ENCODE measurements at places on chromosomes 12 and 14. TPM values are rescaled to one million over a fixed set of nuclear protein-coding genes. Genes with fewer than 3 reads are reported as not detected.

DNA sequence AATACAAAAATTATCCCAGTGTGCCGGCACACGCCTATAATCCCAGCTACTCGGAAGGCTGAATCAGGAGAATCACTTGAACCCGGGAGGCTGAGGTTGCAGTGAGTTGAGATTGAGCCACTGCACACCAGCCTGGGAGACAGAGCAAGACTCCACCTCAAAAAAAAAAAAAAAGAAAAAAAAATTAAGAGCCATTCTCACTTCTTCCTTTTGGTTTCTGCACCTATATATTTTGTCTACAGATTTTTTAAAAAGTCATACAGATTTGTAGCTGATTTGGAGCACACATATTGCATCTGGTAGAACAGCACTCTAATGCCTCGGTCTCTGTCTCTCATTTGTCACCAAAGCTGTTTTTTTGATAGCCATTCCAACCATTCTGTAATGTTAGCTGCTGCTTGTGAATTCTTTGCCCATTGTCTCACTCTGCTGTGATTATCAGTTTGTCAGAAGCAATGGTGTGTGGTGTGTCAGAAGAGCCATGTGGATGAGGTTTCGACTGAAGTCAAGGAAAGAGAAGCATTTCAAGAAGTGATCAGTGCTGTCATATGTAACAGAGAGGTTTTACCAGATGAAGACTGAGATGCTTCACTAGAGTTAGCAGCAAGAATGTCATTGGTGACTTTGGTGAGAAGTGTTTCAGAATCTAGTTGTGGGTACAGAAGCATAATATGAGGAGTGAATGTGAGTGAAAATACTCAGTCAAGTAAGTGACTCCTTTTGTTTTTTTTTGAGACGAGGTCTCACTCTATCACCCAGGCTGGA, 8.7 kb upstream of the KTN1 start:
- no peak overlapping the region for H3K4me3 ChIP-seq
- no peaks in the 10 kb centered on the region for H3K27me3 ChIP-seq
- no peak overlapping the region for H3K27ac ChIP-seq
- no peaks in the 10 kb centered on the region for H3K4me1 ChIP-seq

GRCh38 chr12:132194056-132194455, 49.8 kb downstream of the NOC4L start:
- no peak overlapping the region for H3K4me3 ChIP-seq
- H3K27me3 ChIP-seq = no peaks in the 10 kb centered on the region
- H3K27ac ChIP-seq = no peak overlapping the region
- peaks cover 17% of the 10 kb centered on the region for H3K4me1 ChIP-seq
- DNase-seq = no peak

SMCO2 gene
- not detected for total RNA-seq

GRCh38 chr12:75979181-75979580, 52.4 kb downstream of the PHLDA1 start:
- no peaks in the 10 kb centered on the region for H3K36me3 ChIP-seq
- H3K27me3 ChIP-seq = no peaks in the 10 kb centered on the region
- peak overlapping the region; percentile 53 for H3K27ac ChIP-seq
- H3K4me1 ChIP-seq = peaks cover 14% of the 10 kb centered on the region

DNA sequence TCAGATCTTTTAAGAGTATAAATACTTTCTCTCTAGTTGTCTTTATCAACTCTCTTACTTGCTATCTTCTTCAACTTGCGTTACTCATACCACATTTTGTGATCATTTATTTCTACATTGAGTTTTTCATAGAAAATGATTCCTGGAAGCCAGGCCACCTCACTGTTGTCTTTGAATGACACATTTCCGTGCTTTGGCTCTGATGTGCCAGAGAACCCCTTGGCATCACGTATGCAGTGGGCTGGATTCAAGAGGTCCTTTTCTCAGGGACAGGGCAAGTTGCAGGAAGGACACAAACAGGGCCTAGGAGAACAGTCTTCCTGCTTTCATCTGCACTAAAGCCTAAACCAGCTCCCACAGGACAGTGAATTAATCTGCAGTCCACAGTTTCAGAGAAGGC, 70.3 kb upstream of the PYGL start:
- H3K27me3 ChIP-seq = no peaks in the 10 kb centered on the region
- no peak for DNase-seq

DNA sequence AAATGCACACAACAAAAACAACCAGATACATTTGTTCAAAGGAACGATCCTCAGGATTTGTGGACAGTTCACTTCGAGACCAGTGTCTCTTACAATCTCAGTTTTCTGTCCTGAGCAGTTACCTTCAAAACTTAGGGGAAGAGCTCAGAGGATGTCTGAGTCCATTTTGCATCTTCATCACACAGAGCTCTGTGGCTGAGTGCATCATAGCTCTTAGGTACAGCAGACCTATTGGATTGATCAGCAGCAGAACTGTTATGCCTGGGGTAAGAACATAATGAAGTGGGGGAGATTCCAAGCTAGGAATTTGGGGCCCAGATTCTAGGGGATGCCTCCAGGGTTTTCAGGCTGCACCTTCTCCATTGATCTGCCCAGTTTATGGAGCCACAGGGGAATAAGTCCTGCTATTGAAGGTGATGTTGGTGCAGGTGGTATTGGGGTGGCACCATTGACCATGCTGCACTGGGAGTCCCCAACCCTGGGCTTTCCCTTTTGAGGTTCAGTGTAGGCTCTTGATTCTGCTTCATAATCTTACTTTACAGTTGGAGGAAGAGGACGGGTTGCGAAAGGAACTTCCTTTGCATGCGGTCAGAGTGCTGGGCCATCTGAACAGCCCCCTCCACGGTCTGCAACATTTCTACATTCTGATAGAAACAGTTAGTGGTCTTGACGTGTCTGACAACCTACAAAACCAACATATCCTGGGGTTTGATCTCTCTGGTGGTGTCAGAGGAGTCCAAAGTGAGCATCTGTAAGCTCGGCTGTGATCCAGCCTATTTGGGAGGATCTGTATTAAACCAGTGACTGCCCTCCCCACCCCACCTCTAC, 112.8 kb downstream of the CHST11 start:
- no peak overlapping the region for H3K27ac ChIP-seq
- no peaks in the 10 kb centered on the region for H3K27me3 ChIP-seq

- H3K27ac ChIP-seq = peak within 1 kb of the TSS; percentile 91
- H3K4me1 ChIP-seq = no peaks in the 10 kb centered on the region
- H3K27me3 ChIP-seq = no peaks in the 10 kb centered on the region
- H3K36me3 ChIP-seq = no peaks in the 10 kb centered on the region
Observed at GRCh38 chr14:52695481-52696091, at the start of gene ERO1A. Gene ERO1A (minus strand): TSS chr14:52695558. CDS start chr14:52695481, 77 bp downstream.

DNA sequence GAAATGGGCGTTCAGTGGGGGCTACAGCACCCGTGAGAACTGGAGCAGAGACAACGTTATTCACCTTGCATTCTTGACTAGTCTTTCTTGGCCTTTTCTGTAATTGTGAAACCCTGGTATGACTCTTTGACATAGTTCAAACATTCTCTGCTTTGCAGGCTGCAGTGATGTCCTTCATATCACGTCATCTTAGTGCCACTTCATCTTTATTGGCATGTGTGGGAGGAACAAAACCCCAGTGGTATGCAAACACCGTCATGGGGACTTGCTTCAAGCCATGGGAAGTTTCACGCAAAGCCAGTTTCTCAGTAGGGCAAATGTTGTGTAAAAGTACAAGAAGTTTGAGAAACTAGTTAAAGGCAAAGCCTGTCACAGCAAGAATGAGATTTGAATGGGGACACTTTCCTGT, 20.2 kb upstream of the DUSP16 start:
- H3K27ac ChIP-seq = no peak overlapping the region
- H3K4me3 ChIP-seq = no peak overlapping the region
- no peaks in the 10 kb centered on the region for H3K36me3 ChIP-seq
- H3K27me3 ChIP-seq = no peaks in the 10 kb centered on the region
- no peak for DNase-seq

DNA sequence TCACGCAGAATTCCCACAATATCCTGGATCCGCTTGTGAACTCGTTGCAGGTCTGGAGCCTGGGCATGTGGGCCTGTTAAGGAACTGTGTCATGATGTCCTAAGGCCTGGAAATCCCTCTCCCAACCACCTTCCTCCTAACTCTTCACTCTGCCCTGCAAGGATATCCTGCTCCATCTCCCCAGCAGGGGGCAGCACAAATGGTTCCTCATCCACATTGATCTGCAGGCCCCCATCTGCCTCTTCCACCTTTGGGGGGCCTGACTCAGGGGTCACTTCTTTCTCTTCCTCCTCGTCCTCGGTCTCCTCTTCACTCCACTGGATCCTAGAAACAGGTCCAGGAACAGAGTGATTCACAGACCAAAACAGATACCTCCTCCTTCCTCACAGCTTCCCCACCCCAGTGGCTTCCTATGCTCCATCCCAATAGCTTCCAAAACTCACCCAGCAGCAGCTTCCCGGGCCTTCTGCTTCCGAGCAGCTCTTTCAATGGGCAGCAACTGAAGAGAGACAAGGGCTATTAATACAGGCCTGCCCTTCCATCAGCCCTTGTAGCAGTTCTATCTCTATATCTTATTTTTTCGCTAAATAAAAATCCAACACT, 4.5 kb downstream of the NOP2 start:
- H3K36me3 ChIP-seq = peaks cover 41% of the 10 kb centered on the region
- no peak overlapping the region for H3K27ac ChIP-seq
- no peak for DNase-seq
- H3K27me3 ChIP-seq = no peaks in the 10 kb centered on the region
- H3K4me3 ChIP-seq = no peak overlapping the region

DNA sequence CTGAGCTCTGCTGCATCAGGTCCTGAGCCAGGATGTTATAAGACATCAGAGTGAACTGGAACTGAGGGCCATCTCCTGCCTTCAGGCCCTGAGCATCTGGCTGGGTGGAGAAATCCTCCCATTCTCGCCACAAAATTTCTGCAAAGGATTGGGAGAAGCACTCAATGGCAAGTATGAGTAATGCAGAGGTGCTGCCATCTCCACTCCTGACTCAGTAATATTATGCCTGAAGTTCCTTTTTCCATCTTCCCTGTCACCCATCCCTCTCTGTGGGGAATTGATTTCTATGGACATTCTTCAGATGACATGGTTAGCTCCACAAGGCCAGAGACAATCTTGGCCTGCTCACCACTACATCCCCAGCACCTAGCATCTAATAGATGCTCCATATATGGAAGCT, 4.7 kb downstream of the ANGEL1 start:
- H3K27ac ChIP-seq = no peak overlapping the region
- no peaks in the 10 kb centered on the region for H3K27me3 ChIP-seq
- DNase-seq = no peak
- no peak overlapping the region for H3K4me3 ChIP-seq
- peaks cover 29% of the 10 kb centered on the region for H3K36me3 ChIP-seq
